WERI-Rb-1 (cell line): ENCODE measurements at places on chromosomes 5 and 9.

GRCh38 chr9:104025945-104026344, 68.2 kb upstream of the SMC2 start:
- DNase-seq = no peak

DNA sequence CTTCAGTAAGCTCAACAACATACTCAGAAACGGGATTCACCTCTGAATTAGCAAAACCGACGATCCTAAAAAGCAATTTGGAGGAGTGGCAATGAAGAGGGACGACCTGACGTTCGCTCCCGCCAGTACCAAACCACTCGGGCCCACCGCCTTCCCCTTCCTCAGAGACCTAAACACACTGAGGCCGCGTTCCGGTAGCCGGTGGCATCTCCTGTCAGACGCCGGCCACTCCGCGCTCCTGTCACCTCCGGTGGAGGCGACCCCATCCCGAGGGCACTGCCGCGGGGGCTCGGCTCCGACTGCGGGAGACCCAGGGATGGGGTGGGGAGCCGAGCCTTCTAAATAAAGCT, 617 bp downstream of the PPP6C start:
- peak; percentile 30 for DNase-seq

GRCh38 chr5:116002116-116002906, 30.0 kb upstream of the ARL14EPL start:
- DNase-seq = no peak

GRCh38 chr9:122975196-122975595, 34.4 kb downstream of the RABGAP1 start:
- DNase-seq = no peak

DNA sequence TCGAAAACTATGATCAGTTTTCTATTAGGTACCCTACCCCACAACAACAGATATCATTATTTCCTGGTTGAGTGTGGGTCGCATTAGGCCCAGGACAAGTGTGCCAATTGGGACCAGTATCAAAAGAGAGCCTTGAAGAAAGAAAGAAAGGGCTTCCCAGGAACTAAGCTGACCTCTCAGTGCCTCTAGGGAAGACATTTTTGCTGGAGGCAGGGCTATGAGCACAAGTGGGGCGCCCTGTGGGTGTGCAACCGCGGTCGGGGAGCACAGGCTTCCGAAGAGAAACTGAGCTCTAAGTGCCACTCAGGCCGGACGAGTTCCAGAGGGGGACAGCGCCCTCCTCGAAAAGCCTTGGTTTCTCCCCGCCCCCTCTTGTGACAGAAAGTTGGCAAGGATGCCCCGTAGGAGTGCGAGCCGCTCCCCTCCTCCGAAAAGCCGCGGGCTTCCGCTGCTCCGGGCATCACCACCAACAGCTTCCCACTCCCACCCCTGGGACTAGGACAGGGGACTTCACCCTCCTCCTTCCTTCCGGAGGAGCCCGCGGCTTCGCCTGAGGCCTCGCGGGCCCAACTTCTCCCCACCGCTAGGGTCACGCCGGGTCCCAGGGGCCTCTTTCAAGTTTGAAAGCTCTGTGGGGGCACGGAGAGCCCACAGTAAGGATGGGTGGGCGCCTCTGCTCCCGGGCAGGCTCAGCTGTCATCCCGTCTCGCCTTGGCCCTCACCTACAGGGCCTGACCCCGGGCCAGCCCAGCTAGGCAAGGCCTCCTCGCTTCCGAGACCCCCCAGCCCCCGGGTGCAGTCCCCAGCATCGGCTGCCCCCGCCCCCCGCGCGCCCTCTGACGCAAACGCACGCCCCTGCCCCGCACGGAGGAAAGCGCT, 2.0 kb downstream of the NR2F1-AS1 start:
- no peak for DNase-seq

GRCh38 chr5:173886150-173886549, 2.0 kb upstream of the CPEB4 start:
- no peak for DNase-seq

DNA sequence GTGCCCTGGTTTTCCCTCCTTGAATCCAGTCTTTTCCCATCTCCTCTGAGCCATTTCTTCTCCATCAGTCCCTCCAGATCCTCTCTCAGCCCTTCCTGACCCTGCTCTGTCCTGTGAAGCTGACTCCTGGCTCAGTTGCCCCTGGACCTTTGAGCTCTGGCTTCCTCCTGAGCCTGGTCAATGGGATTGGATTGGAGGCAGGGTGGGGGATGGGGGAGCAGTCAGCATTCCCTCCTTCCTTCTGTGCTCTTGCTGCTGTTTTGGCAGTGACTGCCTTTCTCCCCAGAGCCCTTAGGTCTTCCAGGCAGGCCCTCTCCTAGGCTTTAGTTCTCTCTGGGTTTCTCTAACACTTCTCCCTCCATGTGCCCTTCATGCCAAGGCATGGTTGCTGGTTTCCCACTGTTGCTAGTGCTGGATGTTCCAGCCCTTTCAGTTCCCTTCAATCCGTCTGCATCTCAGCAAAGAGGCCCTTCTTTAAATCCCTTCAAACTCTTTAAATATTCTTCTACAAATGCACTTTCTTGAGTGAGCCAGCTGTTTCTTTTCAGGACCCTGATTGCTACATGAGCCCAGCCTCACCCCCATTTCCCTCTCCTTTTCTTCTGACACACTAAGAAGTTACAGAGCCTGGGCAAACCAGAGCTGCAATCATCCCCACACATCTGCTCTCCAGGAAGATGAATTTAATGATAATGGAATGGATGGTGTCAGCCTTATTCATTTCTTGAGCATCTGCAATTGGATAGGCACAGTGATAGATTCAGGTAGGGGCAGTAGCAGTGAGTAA, 2.2 kb downstream of the TNFSF15 start:
- no peak for DNase-seq

DNA sequence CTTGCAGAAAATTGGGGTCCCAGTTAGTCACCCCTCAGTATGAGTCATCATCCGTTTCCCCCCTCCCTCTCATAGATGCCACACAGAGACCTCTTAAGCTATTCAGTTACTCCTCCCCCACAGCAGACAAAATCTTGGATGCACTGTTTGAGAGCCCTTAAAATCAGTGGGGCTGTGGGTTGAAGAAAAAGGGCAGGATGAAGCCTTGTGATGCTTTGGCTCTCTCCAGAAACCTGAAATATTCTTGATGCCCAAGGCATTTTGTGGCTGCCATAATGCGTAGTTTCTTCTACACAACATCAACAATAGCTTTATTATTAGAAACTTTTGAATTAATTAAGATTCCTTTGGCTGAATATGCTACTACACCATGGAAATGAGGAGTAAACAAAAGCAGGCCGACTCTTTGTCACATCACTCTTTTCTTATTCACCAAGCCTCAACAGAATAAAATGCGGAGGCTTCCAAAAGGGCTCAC, 133.8 kb downstream of the MRPS30 start:
- no peak for DNase-seq

GRCh38 chr5:3962113-3962512, 366.5 kb downstream of the IRX1 start:
- no peak for DNase-seq

- DNase-seq = no peak
Observed at GRCh38 chr9:87336407-87336806, 161.3 kb upstream of the DAPK1 start.

DNA sequence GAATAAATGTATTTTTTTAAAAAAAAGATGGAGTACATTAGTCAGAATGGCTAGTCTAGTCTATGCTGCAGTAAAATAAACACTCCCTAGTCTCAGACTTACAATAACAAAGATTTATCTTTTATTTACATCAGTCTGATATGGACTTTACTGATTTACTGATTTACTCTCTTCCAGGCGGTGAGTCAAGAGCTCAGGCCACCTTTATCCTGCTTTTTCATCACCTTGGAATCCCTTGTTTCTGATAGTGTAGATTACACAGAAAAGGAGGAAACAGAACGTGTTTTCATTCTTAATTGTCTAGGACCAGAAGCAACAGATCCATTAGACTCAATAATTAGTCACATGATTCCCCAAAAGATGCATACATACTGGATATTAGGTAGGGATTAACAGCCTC, 290.1 kb upstream of the TRPC7 start:
- no peak for DNase-seq

GRCh38 chr5:52743012-52743411, 44.7 kb upstream of the ITGA1 start:
- DNase-seq = no peak

DNA sequence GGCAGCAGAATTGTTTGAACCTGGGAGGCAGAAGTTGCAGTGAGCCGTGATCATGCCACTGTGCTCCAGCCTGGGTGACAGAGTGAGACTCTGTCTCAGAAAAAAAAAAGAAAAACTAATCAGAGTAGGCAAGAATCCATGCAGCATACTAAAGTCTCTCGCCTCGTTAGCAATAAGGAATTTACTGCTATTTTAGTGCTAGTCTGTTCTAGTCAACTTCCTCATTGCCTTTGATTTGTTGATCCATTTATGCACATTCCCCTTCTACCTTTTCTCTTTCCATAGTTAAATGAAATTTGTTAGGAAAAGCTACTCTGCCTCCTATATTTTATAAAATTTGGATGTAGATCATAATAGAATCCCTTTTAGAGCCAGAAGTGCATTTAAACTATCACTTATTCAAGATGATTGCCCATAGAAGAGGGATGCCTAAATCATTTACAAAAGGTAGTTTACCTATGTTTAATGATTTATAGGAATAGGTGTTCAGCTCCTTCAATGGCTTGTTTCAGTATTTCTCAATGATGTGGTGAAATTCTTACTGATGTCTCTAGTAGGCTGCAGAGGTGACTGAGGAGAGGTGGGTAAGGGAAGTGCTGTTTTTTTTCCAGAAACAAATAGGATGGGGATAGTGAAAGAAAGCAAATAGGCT, 1.9 kb downstream of the LRRC19 start:
- DNase-seq = no peak

GRCh38 chr5:176570044-176570443, 20.9 kb downstream of the CDHR2 start:
- DNase-seq = no peak

DNA sequence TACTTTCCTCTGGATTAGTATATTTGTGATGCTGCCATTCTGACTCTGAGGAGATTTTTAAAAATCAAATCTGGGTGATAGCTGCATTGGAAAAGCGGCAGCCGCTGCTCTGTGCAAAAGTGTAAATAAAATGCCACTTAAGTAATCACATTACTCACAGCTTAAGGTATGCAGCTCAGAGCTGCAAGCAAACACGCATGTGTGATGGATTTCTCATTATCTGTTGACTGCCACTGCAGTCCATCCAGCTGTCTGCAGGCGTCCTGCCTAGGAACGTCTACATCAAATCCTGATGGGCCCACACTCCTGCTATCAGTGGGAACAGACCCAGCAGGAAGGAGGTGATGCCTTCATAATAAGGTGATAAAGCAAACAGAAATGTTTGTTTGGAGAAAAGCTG, 216.9 kb downstream of the SPOCK1 start:
- peak; percentile 13 for DNase-seq

DNA sequence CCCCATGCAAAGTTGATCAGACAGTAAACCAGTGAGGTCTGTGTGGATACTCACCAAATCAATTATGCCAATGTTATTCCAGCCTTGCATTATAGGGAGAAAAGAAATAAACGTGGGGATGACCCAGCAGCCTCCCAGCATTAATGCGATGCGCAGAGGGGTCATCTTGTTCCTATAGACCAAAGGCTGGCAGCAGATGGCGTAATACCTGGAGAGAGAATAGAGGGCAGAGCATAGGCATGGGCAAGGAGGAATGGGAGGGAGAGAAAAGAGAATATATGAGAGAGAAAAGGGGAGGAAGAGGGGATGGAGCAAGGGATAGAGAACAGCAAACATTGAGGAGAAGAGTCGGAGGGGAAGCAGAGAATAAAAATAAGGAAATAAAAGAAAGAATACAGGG, 131.2 kb downstream of the HTR4 start:
- DNase-seq = peak; percentile 7

GRCh38 chr9:129713402-129713679, 39.5 kb downstream of the PTGES start:
- no peak for DNase-seq

GRCh38 chr9:134690946-134691694, 49.5 kb downstream of the COL5A1 start:
- DNase-seq = peak; percentile 71

DNA sequence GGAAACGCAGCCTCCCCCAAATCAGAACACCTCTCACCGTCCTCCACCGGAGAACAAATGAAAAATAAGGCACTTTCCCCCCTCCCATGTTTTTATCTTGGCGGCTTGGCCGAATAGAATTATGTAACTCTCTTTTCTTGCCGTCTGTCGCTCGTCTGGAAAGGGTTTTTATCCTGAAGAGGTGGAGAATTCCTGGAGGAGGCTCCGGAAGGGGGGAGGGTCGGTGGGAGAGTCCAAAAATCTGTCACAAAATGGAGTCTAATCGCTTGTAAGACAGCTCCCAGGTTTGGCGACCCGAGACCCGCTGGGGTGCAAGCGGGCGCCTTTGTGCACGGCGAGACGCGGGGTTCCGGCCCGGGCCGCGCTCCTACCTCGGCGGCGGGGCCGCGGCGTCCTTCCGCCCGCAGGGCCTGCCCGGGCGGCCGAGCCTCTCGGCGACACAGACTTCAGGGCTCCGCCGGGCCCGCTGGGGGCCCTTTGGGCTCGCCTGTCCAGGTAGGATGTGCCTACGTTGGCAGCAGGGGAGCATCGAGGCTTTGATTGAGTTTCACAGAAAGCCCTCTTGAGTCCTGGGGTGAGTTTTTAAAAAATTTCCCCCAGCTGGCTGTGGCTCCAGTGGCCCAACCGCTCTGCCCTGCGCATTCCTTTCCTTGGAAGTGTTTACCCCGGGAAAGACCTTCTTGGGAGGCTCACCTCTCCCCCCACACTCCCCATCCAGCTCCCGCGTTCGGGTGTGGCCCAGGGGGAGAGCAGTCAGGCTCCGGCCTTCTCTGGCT, 5.0 kb downstream of the LMX1B start:
- DNase-seq = no peak

- no peak for DNase-seq
Observed at GRCh38 chr5:60379907-60380306, 320.1 kb downstream of the DEPDC1B start.

DNA sequence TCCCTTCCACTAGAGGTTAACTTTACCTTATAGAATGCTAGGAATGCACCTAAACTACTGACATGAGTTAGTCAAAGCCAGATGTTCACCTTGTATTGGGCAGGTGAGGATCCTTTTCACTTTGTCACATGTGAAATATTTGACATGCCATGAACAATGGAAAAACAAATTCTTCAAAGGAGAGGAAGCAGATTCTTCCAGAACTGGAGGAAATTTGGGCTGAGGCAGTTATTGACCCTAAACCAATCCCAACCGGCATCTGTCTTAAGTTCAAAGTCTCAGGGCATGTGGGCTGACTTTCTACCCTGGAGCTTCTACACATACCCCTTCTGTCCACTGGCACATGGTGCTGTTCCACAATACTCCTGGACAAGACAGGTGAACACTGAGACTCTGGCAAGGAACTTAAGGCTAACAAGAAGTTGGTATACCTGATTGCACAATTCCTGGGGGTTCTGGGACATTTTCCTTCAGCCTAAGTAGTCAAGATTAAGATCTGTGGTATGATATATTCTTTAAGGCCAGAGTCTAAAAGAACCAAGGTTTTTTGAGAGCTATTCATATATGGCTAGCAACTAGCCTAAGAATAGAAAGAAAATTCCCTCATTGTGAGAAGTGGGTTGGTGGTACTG, 2.6 kb downstream of the VLDLR start:
- no peak for DNase-seq
